Activated CD4-positive, alpha-beta T cell treated with anti-CD3 and anti-CD28 coated beads, Interleukin-2, amount 50 U/mL, for 48 hours (primary cell): ENCODE measurements at places on chromosomes 3 and 15.
A peak's percentile ranks its signal among the peaks of the same experiment; 100 is the strongest.

DNA sequence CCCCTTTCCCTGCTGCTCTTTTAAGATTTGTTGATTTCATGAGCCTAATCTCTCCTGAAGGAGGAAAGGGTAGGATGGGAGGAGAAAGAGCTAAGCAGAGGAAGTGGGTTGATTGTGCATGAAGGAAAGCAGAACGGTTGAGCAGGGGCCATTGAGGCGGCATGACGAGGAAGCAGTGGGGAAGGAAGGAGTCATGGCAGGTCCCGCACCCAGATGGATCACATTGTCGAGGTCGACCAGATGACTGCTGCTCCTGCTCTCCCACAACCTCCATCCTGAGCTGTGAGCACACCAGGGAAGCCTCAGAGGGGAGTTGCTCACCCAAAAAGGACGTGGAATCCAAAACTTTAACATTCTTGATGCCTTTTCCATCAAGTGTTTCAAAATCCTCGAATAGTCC lies 42.8 kb downstream of the ABTB1 start:
- no peak for DNase-seq

DNA sequence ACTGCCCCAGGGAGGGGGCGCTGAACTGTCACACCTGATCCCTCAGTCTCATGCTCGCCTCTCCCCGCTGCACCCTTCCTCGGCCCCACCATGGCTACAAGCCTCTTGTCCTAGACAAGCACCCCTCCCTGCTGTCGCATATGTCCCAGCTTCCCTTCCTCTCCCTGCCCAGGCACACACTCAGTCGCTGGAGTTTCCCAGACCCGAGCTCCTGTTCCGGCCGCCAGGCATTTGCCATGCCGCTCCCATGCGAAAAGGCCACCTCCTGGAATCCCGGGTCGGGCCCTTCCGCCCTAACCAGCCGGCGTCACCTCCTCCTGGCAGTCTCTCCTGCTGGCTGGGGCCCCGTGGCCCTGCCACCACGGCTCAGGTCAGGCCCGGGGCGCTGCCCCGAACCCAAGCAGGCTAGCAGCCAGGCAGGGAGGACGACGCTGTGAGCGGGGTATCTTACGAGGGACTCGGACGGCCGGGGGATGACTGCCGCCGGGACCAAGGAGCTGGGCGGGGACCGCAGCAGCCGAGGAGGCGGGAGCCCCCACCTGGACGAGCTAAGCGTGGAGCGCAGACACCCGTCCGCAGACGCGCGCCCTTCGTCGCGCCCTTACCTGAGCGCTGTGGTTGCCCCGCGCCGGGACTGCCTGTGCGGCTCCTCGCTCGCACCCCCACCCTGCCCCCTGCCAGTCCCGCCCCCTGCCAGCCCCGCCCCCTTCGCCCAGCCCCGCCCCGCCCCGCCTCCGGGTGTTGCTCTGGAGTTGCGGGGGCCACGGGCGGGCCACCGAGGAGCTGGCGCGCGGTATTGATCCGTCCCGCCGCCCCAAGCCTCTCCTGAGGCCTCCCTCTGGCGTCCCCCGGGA lies at the start of gene ALS2CL:
TSS of gene ALS2CL (minus strand) at position 642 of the 854 bp plus-strand sequence. CDS start 4,239 bp downstream, outside the sequence.
- DNase-seq: peak; percentile 54

DNA sequence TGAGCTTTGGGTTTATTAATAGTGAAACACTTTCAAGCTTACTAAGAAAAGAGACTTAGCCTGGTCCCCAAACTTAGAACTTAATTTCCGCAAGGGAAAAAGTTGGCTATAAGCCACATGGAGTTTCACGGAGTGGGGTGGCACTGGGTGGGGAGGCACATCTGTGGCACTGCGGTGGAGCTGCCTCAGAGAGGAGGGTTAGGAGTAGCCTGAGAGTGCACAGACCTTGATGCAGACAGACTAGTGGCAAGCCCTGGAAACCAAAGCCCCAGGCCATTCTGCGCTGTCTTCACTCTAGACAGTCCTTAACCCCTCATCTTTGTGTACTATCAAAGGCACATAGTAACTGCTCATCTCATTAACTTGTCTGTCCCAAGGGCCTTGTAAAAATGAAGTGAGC lies 22.0 kb downstream of the CXCR6 start:
- DNase-seq: peak; percentile 39

DNA sequence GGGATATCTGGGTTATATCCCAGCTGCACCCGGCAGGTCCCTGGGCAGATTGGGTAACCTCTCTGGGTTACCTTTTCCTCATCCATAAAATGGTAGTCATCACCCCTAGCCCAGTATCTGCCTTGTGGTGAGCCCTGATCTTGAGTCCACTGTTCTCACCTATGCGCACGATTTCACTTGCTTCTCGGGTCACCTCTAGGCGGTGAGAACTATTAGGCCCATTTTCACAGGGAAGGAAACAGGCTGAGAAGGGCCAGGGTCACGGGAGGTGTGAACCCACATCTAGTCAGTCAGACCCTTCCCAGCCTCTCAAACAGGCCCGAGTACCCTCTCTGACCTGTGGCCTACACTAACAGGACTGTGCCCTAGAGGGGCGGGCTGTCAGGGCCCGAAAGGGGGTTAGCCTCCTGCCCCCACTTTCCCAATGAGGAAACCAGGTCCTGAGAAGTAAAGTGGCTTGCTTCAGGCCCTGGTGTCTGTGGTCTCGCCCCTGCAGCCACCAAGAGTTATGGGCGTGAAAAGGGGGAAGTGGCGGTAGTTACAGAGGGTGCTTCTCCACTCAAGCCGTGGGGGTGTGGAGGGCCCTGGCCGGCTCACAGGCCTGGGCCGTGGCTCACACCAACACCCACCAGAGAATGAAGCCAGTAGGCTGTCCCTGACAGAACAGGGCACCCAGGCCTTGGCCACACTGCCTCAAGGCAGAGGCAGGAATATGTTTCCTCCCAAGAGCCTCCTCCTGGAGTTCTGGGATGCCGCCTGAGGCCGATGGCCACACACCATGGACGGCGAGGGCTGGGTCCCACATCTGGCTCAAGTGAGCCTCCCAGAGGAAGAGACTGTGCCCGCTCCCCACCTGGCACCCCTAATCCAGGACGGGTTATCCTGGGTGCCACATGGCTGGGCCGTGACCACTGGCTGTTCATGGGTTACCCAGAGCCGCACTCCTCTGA lies 19.5 kb downstream of the PSTPIP1 start:
- peak; percentile 27 for DNase-seq

GRCh38 chr3:129618186-129618820 lies 11.8 kb upstream of the PLXND1 start:
- DNase-seq: no peak

GRCh38 chr15:66726386-66726785 lies 24.4 kb downstream of the SMAD6 start:
- DNase-seq: no peak

GRCh38 chr3:64685331-64685799 lies 2.4 kb downstream of the ADAMTS9 start:
- no peak for DNase-seq

- DNase-seq: no peak
Measured at GRCh38 chr3:123020709-123021108, 6.9 kb downstream of the SEMA5B start.

- no peak for DNase-seq
Measured at GRCh38 chr15:36880913-36881460, 219.4 kb downstream of the MEIS2 start.

- DNase-seq: no peak
Measured at GRCh38 chr3:117165601-117166051, 456.0 kb downstream of the TUSC7 start.

DNA sequence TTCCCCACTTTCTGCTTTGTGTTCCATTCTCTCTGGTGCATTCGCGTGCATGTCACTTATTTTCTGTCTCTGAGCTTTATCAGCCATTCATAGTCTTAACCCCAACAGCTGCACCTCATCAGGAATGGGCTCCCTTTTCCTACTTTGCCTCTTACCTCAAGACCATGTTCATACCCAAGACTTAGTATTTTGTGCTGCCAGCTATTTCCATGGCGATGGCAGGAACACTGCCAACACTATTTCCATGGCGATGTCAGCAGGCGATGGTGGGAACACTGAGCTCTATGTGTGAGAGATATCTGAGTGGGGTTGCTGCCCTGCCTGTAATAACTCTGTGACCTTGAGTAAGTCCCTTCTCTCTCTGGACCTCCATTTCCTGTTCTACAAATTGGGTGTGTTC lies 5.5 kb downstream of the ZNF35 start:
- no peak for DNase-seq

DNA sequence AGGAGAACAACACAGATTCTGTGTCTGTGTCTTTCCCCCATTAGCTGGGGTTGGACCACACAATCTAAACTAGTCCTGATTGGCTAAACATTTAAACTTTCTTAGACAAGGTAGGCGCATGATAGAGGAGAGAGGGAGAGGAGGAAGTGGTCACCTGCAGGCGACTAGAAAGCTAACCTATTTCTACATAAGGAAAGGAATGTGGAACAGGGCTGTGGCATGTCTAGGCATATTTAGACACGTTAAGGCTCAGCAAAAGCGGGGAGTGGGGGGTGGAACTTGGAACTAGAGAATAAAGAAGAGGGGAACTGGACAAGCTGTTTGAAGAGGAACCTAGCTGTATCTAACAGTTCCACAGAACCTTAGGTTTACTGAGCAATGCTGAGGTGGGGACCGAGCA lies 12.8 kb downstream of the LRRC28 start:
- DNase-seq: no peak

DNA sequence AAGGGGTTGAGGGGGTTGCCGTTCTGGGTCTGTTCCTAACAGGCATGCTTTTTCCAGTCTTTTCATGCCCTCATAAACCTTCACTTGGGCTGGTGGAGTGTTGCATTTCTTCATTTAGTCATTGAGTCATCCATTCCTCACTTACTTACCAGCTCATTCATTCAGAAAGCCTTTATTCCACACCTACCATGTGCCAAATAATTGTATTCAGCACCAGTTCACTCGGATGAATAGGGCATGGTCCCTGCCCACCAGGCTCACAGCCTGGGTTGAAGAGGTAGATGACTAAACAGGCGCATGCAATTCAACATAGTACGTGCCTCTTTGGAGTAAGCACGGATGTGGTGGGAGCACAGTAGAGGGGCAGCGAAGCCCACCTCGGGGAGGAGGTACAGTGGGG lies 35.1 kb upstream of the THSD4 start:
- no peak for DNase-seq

DNA sequence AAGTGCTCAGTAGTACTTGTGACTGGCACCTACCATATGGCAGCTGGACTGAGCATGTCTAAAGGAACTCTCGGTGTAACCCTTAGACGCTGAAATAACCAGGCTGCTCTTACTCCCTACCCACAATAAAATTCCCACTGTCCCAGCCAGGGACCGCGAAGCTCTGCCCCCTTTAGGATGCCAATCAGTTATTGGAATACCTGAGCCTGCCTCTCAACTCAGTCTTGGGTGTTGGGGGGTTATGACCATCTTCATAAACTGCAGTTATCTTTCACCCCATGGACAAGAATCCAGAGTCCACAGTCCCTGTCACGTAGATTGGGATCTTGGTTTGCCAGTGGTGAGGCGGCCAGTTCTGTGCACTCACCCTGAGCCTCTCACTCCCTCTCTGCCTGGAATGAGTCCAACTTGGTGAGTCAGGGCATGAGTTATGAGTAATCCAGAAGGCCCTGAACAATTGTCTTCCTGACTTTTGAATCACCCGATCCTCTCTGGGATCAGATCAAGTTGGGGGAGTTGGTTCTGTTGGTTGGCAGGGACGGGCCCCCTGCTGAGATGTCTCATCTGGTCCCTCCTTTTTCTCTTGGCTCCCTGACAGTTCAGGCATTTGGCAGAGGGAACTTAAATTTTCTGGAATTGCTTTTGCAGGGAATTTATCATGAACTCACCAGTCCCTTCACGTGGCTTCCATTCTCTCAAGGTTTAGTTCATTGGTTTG lies 120.1 kb upstream of the UBE2E1 start:
- DNase-seq: peak; percentile 8

DNA sequence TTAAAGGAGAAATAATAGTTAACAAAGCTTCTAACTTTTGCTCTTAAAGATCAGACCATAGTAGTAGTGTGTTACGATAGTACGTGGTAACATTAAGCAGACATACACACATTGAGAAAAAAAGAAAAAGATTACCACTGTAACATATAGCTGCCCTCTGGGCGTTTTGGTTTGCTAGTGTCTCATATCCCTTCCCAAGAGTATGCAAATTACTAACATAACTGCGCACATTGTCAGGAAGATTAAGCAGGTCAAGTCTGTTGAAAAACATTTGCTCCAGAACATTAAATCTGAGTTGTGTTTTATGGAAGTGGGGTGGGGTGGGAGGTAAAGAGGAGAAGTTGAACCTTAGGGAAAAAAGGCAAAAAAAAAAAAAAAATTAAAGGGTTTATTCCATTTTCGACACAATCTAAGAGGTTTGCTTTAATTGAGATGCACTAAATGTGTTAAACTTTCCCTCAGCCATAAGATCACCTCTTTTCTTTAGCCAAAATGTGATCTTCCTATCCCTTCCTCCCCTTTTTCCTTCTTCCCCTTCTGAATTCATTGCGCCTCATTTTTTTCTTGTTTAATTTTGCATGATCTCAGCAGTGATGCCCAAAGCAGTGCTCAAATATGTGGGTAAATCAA lies 1.5 kb upstream of the LRIG1 start:
- DNase-seq: no peak

DNA sequence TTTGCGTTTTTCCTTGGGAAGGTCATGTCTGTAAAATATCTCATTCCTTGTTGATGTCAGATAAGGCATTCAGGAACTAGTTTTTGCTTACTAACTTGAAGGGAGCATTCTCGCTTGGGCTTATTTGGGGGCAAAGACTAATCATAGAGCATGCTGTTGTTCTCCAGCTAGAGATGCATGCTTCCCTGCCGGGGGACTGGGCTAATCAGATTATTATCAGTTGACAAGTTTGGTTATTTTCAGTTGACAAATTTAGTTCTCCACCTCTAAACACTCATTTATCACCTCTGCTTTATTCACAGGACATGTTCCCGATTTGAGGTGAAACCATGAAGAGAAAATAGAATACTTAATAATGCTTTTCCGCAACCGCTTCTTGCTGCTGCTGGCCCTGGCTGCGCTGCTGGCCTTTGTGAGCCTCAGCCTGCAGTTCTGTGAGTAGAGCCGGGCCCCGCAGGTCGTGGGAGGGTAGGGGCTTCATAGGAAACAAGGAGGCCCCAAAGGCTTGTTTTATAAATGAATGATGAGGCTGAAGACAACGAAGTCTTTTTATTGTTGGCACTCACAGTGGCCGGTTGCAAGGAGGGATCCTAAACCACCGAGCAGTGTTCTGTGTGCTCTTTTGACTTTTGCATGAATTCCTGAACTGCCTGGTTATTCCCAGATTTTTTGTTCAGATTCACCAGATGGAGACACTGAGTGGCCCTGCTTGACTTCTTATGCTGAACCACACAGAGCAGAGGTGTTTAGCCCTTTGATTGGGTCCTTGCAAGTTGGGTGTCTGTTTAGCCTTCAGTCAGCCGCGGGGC lies 28.4 kb downstream of the PXYLP1 start:
- no peak for DNase-seq

DNA sequence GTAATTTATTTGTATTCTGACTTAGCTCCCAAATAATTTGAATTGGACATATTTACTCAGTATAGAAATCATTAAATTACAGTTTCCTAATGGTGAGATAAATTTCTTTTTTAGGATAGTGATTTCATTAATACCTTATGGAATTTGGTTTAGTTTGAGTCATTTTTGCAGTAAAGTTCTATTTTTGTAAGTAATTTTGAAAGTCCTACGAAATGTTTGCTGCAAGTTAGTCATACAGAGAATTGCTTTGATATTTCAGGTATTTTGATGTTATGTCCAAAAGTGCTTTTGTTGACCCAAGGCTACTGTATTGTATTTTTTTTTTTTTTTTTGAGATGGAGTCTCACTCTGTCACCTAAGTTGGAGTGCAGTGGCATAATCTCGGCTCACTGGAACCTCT lies 41.7 kb downstream of the TCF12 start:
- DNase-seq: no peak
